ENCODE measurements at places on chromosomes 7 and 10. TPM values are rescaled to one million over a fixed set of nuclear protein-coding genes. Genes with fewer than 3 reads are reported as not detected.

DNA sequence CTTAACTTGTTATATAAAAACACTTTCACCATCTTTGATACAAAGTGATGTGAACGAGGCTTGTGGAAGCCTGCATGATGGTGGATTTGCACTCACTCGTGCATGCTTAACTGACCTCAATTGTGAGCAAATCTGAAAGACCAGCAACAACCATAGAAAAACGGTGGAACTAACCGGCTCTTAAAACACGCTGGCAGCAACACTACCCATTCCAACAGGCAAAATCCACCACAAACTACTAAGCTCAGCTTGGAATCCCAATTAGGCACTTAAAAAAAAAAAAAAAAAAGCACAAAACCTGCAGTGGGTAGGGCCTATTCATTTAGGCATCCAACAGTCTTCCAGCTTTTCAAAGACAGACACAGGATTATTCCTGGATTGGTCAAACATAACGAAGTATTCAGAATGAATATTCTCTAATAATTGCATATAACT is 1.8 kb downstream of the GDI2 start:
- no peak for DNase-seq

- no peak for DNase-seq
Measured at GRCh38 chr10:62992145-62992721, 140.9 kb upstream of the NRBF2 start.

GRCh38 chr10:9814285-9814864 is 1203.3 kb upstream of the CELF2 start:
- DNase-seq, result no peak

DNA sequence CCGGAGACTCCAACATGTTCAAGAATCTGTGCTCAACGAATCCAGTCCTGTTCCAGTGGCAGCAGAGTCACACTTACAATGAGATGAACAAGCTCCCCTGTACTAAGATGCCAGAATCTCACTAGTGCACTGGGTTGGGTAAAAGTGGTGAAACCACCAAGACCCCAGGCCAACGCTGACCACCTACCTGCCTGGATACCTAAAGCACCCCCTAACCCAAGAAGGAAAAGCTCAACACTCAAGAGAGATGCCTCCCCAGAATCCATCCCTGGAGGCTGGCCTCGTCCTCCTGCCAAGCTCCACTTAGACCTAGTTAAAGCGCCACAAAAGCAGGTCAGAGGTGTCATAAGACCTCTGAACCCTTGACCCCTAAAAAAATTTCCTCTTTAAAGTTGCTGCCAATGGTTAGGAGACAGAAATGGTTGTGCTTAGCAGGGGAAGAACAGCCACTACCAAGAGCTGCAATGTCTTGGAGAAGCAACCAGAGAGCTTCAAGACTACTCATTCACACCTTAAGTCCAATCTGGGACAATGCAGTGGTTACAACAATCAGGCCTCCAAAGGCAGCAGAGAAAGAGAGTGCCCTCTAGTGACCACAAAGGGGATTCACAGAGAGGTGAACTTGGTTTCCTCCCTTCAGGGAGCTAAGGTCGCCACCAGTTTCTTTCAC is 94.6 kb upstream of the MACROH2A2 start:
- DNase-seq, result no peak

DNA sequence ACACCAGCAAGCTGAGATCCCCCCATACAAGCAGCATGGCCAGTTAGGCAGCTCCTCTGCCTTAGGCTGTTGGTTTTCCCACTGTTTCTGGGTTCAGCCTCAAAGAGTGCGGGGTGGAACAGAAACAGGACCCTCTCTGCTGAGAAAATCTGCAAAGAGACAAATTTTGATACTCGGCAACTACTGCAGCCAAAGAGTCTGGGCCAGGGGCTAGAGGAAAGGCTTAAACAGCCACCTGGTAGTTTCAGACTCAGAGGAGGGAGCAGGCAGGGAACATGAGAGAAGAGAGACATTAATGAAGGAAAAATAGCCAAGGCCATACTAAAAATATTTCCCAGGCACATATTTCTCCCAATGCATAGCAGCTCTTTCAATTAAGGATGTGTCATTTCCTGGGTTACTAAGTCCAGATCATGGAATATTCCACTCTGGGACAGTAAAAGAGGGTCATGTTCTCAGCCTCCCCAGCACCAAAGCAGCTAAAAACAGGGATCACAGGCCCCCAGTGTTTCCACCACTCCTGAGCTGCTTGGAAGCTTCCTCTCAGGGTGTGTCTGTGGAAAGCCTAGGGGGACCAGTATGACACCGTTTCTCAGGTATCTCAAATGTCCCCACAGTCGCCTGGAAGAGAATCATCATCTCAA is 29.8 kb downstream of the PDLIM1 start:
- no peak for DNase-seq

DNA sequence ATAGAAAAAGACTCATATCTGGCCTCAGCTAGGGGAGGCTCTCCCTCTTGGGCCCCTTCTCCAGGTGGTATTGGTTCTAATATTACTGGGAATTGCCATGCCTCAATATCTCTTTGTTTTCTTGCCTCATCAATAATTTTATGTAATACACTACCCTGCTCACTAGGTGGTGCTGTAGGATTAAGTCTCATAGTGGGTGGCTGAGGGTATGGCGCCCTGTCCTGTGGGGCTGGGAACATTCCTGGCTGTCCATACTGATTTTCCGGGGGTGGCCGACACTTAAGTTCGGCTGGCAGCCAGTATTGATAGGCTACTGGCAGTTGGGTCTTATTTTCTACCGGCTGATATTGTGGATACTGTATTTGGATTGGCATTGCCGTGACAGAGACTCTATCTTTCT is 9.0 kb upstream of the TAS2R3 start:
- no peak for DNase-seq

- DNase-seq, result no peak
Measured at GRCh38 chr10:23585666-23586065, 146.8 kb downstream of the OTUD1 start.

GRCh38 chr10:21309427-21309826 is 216.1 kb downstream of the SKIDA1 start:
- DNase-seq, result no peak

- DNase-seq, result no peak
Measured at GRCh38 chr7:140453273-140453672, 26.0 kb downstream of the MKRN1 start.

- no peak for DNase-seq
Measured at GRCh38 chr7:128884561-128885369, 22.1 kb downstream of the ATP6V1F start.

DNA sequence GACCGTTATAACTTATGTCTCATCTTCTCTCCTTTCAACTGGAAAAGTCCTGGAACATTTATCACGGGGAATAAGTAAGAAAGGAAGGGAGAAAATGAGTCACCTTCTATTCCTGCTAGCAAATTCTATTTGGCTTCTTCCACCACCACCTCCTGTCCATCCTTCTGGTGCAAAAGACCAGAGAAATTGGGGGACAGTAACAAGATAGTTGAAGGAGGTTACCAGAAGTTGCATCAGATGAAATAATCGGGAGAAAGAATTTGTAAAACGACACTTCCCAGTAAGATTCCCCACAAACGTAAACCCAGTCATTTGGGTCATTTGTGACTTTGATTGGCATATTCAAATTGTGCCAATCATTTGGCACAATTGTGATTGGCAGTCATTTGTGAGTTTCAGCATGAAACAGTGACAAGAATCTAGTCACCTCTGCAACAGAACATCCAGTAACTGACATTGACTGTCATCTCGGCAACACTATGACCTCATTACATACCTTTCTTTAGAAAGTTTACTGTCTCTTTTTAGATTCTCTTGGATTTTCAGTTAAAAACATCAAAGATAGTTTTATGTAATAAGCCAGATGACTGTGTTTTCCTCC is 51.3 kb upstream of the PIK3CG start:
- no peak for DNase-seq

DNA sequence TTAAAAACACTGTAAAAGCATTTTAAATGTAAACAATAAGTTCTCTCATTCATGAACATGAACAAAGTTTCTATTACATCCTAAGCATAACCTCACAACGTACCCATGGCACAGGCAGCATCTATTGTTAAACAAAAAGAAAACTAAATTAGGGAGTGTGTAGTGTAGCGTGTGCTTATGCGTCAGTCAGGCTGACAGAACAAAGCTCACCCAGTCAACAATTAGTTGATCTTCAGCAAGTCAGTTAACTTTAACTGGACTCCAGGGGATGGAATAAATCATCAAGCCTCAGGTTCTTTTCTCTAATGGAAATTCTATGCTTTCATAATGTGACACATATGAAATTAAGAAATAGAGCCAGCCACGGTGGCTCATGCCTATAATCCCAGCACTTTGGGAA is 91.6 kb upstream of the ODAD2 start:
- DNase-seq, result no peak

DNA sequence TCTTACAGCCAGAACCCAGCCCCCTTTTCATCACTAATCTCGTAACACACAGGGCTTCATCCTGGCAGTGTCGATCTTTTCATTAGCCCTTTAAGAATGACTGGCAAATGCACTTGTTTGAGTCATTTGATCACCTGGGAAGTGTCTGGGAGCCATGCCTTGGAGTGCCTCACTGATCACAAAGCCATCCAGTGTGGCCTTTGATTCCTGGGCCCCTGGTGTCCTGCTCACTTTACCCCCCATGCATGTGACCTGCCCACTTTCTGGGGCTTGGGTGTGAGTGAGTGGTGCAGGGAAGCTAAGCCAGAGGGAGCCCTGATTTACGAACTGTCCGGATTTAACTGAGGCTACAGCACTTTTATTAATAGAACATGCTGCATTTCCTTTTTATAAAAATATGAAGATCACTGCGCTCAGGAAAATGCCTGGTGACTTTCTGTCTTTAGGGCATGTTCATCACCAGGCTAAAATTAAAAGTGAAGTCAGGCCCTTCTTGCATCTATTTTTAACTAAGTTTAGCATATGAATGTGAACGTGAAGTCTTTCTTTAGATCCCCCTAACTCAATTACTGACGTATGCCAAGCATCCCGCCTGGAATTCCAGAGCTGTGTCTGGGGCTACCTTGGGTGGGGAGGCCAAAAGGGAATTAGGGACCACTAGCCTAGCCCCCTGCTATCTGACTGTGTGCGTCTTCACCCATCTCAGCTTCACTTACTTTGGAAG is 23.6 kb downstream of the RBM20 start:
- DNase-seq, result no peak

- DNase-seq, result no peak
Measured at GRCh38 chr10:20233423-20233822, 417.2 kb downstream of the PLXDC2 start.

DNA sequence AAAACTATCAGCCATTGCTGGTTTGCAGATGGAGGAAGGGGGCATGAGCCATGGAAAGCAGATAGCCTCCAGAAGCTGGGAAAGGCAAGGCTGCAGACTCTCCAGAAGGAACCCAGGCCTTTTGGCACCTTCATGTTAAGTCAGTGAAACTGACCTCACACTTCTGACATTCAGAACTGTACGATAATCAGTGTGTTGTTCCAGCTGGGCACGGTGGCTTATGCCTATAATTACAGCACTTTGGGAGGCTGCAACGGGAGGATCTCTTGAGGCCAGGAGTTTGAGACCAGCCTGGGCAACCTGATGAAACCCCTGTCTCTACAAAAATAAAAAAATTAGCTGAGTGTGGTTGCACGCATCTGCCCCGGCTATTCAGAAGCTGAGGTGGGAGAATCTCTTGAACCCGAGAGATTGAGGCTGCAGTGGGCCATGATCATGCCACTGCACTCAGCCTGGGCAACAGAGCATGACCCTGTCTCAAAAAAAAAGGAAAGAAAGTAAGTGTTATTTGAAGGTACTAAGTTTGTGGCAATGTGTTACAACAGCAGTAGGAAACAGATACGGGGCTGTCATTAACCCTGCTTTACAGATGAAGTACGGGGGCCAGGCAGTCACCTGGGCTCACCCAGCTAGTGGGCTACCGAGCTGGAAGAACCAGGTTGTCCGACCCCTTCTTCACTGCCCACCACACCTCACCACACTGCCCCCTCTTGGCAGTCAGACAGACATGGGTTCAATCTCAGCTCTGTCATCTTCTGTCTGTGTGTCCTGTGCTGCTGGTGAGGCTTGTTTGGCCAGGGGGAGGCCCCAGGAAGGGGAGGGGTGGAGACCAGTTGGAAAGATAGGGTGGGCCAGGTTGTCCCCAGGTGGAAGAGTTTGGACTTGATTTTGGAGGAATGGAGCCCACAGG is 18.3 kb downstream of the CHST3 start:
- no peak for DNase-seq

GRCh38 chr10:75209086-75209920 is 1.3 kb upstream of the VDAC2 start:
- DNase-seq, result no peak

GRCh38 chr7:1532456-1533254 is 2.2 kb downstream of the MAFK start:
- DNase-seq, result peak; percentile 57

DNA sequence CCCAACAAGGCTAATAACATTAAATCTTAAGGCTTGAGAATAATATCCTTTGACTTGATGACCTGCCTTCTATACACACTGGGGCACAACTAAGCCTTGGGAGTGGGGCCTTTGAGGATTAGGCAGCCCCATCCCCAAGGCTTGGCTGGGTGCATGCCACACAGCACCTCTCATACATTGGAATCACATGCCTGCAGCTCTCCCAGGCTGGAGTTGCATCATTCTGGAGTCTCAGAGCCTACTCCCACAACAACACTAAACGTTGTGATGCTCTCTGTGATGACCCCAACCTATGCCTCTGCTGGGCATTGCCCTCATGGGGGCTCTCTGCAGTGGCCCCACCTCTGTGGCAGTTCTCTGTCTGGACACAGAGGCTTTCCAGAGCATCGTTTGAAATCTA is 31.9 kb upstream of the SGCE start:
- DNase-seq, result no peak

- DNase-seq, result no peak
Measured at GRCh38 chr7:137474540-137475026, 131.1 kb upstream of the PTN start.

- no peak for DNase-seq
Measured at GRCh38 chr10:97445357-97445721, 467 bp downstream of the EXOSC1 start.

- DNase-seq, result no peak
Measured at GRCh38 chr7:6576024-6576866, 1.0 kb upstream of the ZDHHC4 start.

DNA sequence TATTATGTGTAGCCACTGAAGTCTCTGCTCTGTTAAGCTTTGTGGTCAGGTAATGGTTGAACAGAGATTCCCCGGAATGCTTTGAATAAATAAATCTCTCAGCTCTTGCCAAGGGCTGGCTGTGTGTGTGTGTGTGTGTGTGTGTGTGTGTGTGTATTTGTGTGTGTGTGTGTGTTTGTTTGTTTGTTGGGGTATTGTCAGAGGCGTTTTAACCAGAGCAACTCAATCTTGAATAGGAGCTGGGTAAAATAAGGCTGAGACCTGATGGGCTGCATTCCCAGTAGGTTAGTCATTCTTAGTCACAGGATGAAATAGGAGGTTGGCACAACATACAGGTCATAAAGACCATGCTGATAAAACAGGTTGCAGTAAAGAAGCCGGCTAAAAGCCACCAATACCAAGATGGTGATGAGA is 256.2 kb upstream of the CACNA2D1 start:
- no peak for DNase-seq

KIAA1217 gene
- 0.20 TPM for total RNA-seq

FOXP2 gene
- total RNA-seq, result not detected

OR13A1 gene
- total RNA-seq, result not detected

CYP3A5 gene
- 0.63 TPM for total RNA-seq

CRHR2 gene
- total RNA-seq, result not detected

CHN2 gene
- 1.5 TPM for total RNA-seq

CACNB2 gene
- total RNA-seq, result not detected

ENTPD1 gene
- total RNA-seq, result 0.57 TPM

FZD1 gene
- total RNA-seq, result 0.22 TPM

MKX gene
- 0.37 TPM for total RNA-seq

LRMDA gene
- total RNA-seq, result not detected
